NCI-H748 treated with DMSO at 0.1 percent for 48 hours (cell line): ENCODE measurements at places on chromosomes 4 and X.

- DNase-seq, result no peak
Measured at GRCh38 chrX:151983186-151983585, 8.7 kb upstream of the GABRE start.

DNA sequence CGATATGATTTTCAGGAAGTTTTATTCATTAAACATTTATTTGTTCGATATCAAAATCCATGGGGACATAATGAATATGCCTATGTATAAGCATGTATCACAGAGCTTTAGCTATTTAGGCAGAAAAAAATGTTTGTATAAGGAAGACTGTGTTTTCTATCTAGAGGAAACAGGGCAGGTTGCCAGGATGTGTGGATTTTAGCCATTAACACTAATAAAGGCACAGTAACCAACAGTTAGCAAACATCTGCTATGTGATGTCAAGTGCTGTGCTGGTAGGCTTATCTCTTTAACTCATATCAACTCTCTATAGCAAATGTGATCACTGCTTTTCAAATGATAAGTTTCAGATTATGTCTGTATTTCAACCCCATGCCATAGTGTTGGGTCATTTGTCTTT, 708.9 kb upstream of the HS3ST1 start:
- peak; percentile 64 for DNase-seq

DNA sequence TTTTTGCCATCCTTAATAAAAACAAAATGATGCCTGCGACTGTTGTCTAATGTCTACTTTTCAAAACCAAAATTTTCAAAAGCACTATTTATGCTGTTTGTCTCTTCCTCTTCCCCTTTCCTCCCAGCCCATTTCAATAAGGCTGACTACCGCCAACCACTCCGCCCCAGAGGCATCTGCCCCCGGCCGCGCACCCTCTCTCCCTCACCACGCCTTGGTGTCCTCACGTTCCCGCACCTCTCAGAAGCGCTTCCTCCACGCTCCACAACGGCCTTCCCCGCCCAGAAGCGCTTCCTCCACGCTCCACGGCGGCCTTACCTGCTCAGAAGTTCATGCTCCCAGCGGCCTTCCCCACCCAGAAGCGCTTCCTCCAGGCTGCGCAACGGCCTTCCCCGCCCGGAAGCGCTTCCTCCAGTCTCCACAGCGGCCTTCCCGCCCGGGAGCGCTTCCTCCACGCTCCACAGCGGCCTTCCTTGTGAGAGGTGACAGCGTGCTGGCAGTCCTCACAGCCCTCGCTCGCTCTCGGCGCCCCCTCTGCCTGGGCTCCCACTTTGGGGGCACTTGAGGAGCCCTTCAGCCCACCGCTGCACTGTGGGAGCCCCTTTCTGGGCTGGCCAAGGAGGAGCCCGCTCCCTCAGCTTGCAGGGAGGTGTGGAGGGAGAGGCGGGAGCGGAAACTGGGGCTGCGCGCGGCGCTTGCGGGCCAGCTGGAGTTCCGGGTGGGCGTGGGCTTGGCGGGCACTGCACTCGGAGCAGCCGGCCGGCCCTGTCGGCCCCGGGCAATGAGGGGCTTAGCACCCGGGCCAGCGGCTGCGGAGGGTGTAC, 490.4 kb upstream of the ZFP42 start:
- no peak for DNase-seq

DNA sequence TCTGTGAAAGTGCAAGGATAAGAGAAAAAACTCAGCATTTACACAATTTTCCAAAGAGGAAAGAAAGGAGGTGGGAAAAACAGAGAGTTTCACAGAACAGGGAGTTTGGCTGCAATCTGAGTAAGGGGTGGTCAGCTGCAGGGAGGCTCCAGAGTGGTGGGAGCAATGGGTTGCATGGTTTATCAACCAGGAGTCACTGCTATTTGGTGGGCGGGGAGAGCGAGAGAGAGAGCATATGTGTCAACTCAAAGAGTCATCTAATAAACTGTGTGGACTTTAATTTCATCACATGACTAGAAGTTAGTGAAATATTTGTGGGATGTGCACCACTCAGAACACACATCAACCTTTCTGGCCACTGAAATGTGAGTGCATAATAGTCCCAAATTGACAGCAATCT, 94.6 kb downstream of the FAM13A start:
- no peak for DNase-seq

GRCh38 chr4:182449930-182450439, 206.8 kb downstream of the TENM3 start:
- DNase-seq, result no peak

DNA sequence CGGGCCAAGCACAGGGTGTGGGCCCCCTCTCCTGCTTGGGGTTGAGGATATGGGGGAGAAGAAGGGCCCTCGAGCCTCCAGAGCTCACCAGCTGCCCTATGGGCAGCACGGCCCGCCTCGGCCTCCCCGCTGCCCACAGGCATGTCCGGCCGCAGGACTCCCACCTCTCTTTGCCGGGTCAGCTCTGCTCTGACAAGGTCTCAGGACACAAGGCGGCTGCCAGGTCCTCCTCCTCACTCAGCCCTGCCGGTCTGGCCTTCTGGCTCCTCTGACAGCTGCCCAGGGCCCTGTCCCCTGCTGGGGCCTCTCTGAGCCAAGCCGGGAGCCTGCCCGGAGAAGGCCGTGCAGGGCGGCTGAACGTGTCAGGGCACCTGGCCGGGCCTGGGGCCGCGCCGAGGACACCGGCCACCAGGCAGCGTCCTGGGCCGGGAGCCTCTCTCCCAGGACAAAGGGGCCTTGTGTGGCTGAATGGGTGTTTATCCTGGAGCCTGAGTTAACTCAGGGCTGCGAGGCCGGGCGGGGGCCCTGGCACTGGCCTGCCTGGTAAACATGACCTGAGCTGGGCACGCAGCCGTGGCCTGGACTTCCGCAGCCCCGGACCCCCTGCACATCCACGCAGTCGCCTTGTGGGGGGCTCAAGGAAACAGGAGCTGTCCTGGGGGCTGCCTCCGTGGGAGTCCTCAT, 25.7 kb downstream of the TACC3 start:
- DNase-seq, result no peak

DNA sequence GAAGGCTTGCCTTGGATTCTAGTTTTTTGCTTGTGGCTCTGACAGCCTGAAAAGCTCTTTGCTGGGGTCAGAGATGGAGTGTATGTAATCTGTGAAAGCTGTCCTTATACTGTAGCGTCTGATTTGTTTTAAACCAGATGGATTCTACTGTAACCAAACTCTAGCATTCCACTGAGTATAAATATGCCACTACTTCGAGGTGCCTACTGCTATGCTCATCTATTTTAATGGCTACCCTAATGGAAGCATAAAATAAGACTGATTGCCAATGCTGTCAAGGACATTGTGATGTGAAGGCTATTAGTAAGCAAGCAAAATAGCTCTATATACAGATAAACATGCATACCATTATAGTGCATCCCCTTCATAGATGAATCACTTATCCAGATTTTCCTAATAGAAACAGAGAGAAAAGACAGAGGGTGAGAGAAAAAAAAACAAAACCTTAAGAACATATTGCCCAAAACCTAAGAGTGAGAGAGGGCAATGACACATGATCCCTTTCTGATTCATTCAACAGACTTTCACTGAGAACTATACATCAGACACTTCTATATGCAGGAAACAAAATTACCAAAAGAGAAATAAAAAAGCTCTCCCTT, 1025.8 kb upstream of the LCORL start:
- no peak for DNase-seq

GRCh38 chr4:169314906-169315305, 44.1 kb upstream of the SH3RF1 start:
- peak; percentile 7 for DNase-seq

- no peak for DNase-seq
Measured at GRCh38 chr4:88014386-88014905, 7.0 kb downstream of the PKD2 start.

DNA sequence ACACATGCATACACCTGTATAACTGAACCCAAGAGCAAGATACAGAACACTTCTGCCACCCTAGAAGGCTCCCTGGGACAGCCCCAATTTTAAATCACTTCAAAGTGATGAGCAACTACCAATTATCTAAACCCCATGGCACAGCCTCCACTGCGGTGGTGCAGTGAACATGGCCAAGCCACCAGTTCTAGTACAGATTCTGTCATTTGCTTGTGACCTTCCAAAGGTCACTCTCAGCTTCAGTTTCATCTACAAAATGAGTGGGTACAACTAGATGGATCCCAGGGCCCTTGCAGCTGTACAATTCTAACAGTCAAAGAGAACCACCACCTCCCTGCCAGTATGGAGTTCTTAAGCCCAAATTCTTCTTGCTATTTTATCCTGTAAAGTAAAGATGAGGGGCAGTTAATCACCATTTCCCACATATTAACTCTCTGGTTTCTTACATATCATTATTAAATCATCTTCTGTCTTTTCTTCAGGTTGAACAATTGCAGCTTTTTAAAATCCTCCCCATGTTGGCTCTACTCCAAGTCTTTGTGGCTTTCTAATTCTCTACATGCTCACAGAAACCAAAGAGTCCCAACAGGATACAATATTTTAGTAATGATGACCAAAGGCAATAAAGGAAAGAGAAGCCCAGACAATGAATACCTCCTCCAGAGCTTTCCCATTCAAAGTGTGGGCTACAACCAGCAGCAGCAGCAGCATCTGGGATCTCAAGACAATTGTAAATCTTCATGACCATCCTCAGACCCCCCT, 39.0 kb upstream of the GPM6B start:
- no peak for DNase-seq

DNA sequence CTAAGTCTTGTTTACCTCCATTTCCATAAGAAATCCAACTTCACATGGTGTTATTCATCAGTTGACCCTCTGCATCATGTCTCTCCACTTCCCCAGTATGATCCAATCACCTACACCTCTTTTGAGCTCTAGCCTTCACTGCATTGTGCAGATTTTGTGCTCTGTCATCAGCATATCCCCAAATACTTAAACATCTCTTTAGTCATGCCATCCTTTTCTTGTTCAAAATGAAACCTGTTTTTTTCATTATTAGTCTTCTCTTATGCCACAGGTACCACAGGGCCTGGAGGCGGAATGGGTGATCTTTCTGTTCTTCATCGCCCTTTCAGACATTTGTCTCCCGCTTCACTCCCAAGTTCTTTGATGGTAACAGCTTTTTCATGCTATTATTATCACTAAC, 382.7 kb upstream of the GALNTL6 start:
- DNase-seq, result no peak

- no peak for DNase-seq
Measured at GRCh38 chr4:40347472-40347871, 12.3 kb downstream of the CHRNA9 start.

GRCh38 chr4:77156912-77157858, at the start of gene CCNG2:
Gene CCNG2 (plus strand): TSS chr4:77157207. CDS start chr4:77158533, 1,326 bp downstream.
- DNase-seq, result peak; percentile 89

GRCh38 chrX:13142891-13143290, 98.5 kb upstream of the FAM9C start:
- no peak for DNase-seq

GRCh38 chrX:8897259-8897658, 96.1 kb upstream of the FAM9A start:
- no peak for DNase-seq
